ENCODE measurements at places on chromosomes 4 and X. TPM values are rescaled to one million over a fixed set of nuclear protein-coding genes. Genes with fewer than 3 reads are reported as not detected.

GRIA3 gene
- 1.9 TPM for total RNA-seq

GK gene
- total RNA-seq, result 12.1 TPM

FAM184B gene
- total RNA-seq, result 0.59 TPM

ADAMTS3 gene
- total RNA-seq, result 1.9 TPM

ARHGEF38 gene
- 62.9 TPM for total RNA-seq

RPS6KA3 gene
- 41.0 TPM for total RNA-seq
